ENCODE measurements at places on chromosomes 11 and 22.

- peaks cover 38% of the 10 kb centered on the region for H3K4me1 ChIP-seq
- H3K36me3 ChIP-seq: no peaks in the 10 kb centered on the region
- no peak overlapping the region for H3K27ac ChIP-seq
- H3K27me3 ChIP-seq: no peaks in the 10 kb centered on the region
These were observed 164.0 kb upstream of the RASSF10 start for GRCh38 chr11:12845163-12845562.

GRCh38 chr11:96464700-96465307 is 75.0 kb downstream of the JRKL start:
- no peaks in the 10 kb centered on the region for H3K36me3 ChIP-seq
- no peaks in the 10 kb centered on the region for H3K27me3 ChIP-seq
- peak overlapping the region; percentile 47 for H3K4me3 ChIP-seq
- no peak for DNase-seq
- H3K27ac ChIP-seq: no peak overlapping the region

DNA sequence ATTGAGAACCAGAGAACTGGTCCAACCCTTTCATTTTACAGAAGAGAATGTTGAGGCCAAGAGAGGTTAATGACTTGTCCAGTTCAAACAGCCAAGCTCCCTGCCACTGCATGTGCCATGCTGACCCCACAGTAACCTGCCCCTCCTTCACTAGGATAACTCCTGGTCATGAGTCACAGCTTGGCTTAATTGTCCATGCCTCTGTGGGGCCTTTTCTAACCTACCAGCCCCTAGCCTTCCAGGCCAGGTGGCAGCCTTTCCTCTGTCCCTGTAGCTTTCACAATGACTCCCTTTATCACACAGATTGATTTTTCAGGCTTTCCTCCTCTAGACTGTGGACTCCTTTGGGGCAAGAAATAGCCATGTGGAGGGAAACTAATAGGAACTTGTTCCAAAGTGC is 97.2 kb downstream of the PIWIL4 start:
- H3K4me1 ChIP-seq: no peaks in the 10 kb centered on the region
- no peaks in the 10 kb centered on the region for H3K27me3 ChIP-seq
- no peak for DNase-seq

DNA sequence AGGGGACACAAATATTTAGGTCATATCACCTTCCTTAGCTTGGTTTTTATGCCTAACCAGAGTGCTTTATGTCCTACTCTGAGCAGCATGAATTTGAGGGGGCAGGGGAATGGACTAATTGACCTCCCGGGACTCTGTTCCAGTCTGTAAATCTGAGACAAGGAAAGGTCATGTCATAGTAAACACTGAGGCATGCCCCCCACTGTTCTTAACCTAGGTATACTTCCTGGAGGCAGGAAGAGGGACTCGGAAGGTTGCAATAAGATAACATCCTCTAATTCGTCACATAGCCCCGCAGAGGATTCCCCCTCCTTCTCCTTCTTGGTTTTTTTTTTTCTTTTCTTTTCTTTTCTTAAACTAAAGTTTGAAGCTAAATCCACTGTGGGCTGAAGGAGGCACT is 540.3 kb upstream of the CADM1 start:
- no peak overlapping the region for H3K27ac ChIP-seq
- no peaks in the 10 kb centered on the region for H3K4me1 ChIP-seq
- no peak overlapping the region for H3K4me3 ChIP-seq

DNA sequence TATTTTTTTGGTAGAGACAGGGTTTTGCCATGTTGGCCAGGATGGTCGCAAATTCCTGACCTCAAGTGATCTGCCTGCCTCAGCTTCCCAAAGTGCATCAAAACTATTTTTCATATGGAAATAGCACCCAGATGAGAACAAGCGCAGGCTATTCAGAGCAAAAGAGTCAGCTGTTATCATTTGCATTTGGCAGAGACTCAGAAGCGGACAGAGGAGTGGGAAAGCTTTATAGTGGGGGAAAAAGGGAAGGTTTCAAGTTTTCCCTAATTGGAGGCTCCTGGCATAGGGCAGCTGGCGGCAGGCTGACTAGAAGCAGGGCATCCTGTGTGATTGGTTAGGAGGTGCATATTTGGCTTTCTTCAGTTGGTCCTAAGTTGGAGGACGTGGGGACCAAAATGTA is 20.2 kb downstream of the ATG13 start:
- no peak for DNase-seq
- peaks cover 55% of the 10 kb centered on the region for H3K36me3 ChIP-seq
- H3K27ac ChIP-seq: no peak overlapping the region
- no peaks in the 10 kb centered on the region for H3K27me3 ChIP-seq
- no peak overlapping the region for H3K4me3 ChIP-seq

DNA sequence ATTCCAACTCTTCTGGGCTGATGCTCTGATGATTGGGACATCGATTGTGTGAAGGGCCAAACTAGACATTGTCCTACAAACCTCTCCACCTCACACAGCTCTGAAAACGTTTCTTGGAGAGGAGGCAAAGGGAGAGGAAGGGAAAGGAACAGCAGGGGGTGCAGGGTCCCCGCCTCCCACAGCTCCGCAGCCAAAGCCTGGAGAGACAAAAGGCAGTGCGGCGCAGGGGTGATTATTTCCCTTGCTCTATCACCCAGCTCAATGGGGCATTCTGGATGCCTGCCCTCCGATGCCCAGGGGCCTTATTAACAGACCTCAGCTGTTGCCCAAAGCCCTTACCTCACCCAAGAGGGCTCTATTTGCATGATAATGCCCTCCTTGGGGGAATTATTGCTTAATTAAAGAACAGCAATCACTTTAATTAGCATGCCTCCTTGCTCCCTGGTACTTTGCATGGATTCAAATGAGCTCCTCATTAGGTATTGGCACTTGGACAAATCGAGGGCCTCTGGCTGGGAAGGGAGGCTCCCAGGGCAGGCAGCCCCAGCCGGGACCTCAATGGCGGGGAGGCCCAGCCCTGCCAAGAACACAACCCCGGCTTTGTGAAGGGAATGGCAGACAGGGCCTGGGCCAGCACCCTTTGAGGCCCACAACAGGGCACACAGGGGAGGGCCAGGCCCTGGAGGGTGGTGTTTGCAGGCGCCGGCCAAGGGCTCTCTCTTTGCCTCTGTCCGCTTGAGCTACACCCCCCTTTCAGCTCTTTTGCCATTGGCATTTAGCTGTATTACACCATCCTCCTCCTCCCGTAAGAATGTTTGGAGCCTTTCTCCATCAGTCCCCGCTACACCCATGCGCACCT is 19.8 kb upstream of the CDON start:
- H3K27ac ChIP-seq: no peak overlapping the region
- no peaks in the 10 kb centered on the region for H3K4me1 ChIP-seq
- H3K36me3 ChIP-seq: no peaks in the 10 kb centered on the region

DNA sequence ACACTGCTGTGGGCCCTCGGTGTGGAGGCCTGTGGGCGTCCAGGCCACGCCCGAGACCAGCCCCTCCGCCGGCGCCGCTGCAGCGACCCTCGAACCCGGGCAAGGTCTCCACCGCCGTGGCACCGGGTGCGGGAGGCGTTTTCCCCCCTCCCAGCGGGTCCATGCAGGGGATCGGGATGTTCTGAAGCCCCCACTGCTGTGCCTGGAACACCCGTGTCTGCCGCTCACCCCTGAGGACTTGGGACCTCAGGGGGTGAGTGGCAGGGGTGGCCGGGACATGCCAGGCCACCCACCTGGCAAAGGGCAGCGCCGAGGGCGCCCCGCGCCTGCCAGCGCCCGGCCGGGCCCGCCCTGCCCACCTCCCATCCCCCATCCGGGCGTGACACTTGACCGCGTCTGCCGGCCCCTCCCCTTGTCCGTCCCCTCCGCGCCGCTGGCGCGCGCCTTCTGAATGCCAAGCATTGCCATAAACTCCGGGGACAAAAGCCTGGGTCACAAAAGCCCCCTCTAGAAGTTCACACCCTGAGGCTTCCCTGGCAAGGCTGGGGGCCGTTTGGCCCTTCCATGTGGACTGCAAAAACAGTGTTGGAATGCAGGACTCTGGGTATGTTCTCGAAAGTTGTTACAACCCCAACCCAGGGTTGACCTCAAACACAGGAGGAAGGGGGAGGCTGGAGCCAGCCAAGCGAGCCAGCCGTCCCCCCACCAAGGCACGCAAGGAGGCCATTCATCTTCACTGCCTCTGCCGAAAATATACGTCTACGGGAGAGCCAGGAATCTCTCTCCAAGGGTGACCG is 819 bp upstream of the KCNQ1OT1 start:
- no peaks in the 10 kb centered on the region for H3K27me3 ChIP-seq
- peak overlapping the region; percentile 94 for H3K27ac ChIP-seq
- DNase-seq: peak; percentile 86
- H3K4me3 ChIP-seq: peak overlapping the region; percentile 44
- H3K36me3 ChIP-seq: no peaks in the 10 kb centered on the region

- DNase-seq: no peak
- H3K4me3 ChIP-seq: no peak overlapping the region
- H3K36me3 ChIP-seq: no peaks in the 10 kb centered on the region
These were observed 92.3 kb downstream of the KCNQ1 start for GRCh38 chr11:2537010-2537705.

DNA sequence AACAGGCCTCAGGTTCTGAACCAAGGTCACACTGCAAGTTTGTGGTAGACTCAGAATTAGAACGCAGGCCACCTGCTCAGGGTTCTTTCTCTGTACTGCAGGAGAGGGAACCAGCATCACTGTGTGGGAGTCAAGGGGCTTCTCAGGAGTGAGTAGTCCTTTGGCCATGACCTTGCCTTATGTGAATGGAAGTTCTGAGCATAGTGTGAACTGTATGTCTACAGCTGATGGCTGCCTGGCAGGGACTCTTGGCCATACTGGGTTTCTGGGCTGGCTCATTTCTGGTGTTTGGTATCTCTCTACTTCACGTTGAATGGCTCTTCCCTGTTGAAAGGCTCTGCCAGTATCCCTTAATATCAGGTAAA is 40.1 kb upstream of the TUB start:
- no peak overlapping the region for H3K4me3 ChIP-seq
